ENCODE measurements at places on chromosomes 13 and 19.
A peak's percentile ranks its signal among the peaks of the same experiment; 100 is the strongest.

DNA sequence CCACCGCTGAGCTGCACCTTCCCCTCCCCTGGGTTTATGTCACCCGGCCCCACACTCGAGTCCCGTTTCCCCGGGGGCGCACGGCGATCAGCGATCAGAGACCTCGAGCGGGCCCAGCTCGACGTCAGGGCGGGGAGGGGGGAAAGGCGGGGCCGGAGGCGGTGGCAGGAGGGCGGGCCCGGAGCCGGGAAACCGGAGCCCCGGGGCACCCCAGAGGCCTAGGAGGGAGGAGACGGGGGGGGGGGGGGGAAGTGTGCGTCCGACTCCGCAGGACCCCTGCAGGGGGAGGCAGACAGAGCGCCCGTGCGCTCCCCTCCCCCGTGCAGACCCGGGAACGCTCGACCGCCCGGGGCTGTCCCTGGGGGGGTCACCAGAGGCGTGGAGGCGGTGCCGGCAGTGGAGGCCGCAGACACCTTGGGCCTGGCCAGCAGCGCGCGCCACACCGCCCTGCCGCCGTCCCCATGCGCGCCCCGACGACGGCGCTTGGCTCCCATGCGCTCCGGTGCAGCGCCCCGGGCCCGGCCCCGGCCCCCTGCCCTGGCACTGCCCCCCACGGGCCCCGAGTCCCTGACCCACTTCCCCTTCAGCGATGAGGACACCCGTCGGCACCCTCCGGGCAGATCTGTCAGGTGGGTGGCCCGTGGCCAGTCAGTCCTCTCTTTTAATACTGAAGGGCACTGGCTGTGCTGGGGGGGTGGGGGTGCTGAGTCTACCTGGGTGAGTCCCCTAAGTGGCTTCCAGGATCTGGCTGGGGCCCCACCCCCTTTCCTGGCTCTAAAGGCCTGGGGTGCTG lies 11.8 kb downstream of the PDE4A start:
- no peak for DNase-seq

DNA sequence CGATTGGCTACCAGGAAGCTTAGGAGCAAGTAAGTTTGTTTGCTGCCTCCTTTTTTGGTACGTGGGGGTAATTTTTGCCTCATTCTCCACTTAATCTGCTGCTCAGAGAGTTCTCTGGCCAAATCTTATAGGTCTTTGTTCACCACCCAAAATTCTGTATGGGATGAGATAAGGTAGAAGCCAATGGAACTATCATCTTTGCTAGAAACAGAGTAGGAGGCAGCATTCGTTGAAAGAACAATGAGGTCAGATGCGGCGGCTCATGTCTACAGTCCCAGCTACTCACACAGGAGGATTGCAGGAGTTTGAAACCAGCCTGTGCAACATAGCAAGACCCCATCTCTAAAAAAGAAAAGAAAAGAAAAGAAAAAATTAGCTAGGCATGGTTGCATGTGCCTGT lies 5.0 kb upstream of the DNAAF3 start:
- no peak for DNase-seq

DNA sequence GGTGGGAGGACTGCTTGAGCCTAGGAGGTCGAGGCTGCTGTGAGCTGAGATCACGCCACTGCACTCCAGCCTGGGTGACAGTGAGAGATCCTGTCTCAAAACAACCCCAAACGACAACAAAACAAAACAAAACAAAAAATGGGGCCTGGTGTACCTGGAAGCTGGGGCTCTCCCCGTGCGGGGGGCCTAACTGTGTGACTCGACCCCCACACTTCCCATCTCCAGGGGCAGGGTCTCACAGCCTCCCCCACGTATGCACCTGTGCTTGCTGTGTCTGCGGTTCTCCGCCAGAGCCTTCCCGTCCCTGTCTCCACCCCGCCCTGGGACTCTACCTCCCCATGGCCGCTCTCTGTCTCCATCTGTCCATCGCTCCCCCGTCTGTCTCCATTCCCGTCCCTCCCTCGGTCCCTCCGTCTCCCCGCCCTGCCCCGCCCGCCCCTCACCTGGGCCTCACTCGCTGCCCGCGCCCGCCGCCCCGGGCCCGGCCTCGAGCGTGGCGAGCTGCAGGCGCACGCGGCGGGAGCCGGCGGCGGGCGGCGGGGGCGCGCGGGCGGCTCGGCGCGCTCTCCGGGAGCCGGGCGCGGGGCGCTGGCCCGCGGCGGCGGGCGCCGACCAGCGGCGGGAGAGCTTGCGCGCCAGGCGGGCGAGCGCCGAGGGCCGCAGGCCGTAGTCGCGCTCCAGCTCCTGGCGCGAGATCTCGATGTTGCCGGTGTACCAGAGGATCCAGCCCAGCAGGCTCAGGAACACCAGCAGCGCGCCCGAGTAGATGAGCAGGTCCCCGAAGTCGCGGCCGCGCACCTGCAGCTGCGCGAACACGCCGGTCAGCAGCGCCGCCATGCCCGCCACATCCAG lies 587 bp downstream of the TMEM238 start:
- no peak for DNase-seq

DNA sequence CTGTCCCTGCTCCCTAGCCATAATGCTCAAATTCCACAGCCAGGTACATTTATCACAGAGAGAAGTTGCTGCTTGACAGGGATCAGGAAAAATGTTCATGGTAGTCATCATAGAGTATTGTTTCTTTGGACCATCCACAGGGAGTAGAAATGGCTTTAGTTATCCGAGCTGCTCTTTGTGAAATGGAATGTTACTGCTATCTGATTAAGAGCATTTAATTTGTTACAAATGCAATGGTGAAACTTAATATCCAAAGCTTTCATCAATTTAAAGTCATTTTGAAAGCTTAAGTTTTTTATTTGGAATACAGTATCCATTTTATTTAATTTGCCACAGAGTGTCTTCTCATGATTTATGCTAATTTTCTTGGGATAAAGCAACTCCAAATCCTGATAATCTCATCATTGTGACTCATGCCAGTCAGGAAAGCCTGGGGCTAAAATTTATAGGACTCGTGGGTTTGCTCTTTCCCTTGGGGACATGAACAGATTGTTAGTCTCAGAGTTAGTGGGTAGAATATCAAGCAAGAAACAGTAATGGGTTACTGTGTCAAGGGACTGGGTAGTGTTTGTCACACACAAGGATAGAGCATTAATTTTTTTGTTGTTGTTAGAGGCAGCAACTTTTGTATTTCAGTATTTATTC lies 59.8 kb downstream of the SCEL start:
- DNase-seq, result peak; percentile 91

DNA sequence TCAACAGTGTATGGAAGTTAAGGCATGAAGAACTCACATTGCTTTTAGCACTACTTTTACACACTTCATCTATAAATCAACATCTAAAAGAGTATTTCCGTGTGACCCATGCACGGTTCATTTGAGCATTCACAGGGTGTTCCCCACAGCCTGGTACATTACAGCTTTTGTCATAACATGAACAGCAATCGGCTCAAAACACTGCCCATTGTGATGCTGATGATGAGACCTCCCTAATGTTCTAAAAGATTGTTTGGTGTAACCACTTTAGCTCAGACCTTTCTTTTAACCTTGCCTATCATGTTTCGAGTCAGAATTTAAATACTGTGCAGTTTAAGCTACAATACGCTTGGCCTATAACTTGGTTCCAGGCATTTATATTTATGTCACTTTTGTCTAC lies 4.1 kb upstream of the KLF5 start:
- DNase-seq, result no peak

- peak; percentile 15 for DNase-seq
These were observed 687.2 kb upstream of the KLHL1 start for GRCh38 chr13:70795484-70795883.

- DNase-seq, result no peak
These were observed 1306.0 kb upstream of the SLC10A2 start for GRCh38 chr13:104372095-104372655.

DNA sequence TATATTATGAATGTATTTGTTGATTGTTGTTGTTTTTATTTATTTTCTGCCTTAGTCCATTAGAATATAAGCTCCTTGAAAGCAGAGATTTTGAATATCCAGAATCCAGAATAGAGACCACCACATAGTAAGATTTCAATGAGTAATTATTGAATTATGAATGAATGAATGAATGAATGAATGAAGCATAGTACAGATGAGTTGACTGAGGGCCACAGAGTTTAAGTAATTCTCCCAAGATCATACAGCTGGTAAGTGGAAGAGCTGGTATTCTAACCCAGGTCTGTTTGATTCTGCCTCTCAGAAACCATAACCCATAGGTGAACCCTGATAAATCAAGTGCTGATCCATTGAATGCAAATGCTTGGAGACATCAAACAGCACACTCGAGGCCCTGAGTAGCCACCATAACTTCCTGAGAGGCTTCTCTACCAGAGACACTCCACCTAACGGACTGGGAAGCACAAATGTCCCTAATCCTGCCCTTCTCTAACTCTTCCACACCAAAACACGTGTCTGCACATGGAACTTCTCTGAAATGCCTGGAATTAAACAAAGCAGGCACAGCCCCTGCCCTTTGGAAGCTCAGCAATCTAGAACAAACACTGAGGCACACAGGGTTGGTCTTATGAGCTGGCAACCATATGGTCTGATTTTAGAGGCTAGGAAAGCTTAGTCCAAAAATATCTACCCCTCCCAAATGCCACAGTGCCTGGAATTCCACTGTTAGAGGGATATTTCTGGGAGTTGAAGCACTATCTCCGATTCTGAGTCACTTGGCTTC lies 190.1 kb downstream of the FOXO1 start:
- DNase-seq, result peak; percentile 35

DNA sequence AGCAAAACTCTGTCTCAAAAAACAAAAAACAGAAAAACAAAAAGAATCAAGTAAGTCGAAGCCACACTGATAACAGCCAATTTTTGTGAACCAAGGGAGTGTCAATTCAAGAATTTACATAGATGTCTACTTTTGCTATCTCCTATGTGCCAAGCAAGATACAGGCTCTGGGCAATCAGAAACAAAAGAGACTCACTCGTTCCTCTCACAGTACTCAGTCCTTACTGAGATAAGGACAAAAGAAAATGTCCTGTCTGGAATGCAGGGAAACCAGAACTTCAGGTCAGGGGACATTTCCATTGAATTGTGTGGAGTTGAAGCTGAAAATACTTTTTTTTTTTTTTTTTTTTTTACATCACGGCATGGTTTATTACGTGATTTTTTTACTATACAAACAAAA lies 53.0 kb downstream of the NLRP12 start:
- DNase-seq, result no peak

GRCh38 chr19:7069904-7070226 lies 362 bp downstream of the ZNF557 start:
- DNase-seq, result no peak

DNA sequence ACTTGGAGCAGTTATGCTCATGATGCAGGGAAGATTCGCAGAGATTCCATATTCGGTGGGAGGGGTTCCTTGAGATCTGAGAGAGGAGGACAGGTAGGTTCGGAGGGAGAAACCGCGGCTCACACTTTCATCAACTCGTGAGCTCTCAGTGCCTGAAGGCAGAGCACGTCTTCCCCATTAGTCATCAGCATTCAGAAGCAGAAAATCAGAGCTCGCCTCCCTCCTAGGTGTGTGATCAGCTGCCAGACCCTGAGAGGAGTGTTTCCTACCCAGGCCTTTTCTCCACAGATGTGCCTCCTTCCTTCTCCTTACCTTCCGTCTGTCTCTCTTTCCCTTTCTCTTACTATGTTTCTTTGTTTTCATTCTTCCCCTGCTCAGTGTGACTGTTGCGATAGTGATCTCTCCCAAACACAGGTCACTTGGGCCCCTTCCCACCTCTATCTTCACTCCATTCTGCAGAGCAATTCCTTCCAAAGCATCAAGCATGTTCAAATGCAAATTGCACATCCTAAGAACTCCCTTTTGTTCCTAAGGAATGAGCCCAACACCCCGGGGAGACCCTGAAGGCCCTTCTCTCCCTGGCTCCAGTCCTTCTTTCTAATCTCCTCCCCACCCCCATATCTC lies 389.5 kb downstream of the UQCRFS1 start:
- no peak for DNase-seq

- DNase-seq, result no peak
These were observed 952.8 kb upstream of the SPRY2 start for GRCh38 chr13:81293594-81294164.

GRCh38 chr13:41697578-41697977 lies 240.2 kb downstream of the RGCC start:
- no peak for DNase-seq

- DNase-seq, result no peak
These were observed 264.5 kb downstream of the TDRD3 start for GRCh38 chr13:60661521-60661920.

- DNase-seq, result no peak
These were observed 12.3 kb upstream of the ISYNA1 start for GRCh38 chr19:18450021-18450930.

- peak; percentile 46 for DNase-seq
These were observed at the start of gene ATP1A3 for GRCh38 chr19:41993612-41994483. ATP1A3 (minus strand) TSS chr19:41994230; CDS start chr19:41994076, 154 bp downstream.

DNA sequence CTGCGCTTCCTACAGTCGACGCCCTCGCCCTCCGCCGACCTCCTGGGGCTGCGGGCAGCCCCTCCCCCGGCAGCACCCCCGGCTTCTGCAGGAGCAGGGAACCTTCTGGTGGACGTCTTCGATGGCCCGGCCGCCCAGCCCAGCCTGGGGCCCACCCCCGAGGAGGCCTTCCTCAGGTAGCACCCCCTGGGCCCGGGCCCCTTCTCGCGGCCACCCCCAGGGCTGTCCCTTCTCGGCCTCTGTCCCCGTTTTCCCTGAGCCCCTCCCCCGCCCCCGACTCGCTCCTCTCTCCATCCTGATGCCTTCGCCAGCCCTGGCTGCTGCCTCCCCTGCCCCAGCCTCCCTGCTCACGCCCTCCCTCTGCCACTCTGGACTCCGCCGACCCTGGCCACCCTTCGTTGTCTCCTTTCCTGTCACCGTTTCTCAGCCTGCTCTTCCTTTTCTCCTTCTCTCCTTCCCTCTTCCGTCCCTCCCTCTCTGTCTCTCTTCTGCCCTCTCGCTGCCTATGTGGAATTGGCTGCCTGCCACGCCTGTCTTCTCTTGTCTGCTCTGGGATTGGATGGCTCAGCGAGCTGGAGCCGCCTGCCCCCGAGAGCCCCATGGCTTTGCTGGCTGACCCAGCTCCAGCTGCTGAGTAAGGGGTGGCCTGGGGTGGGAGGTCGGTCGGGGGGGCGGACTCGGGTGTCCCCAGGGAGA lies 11.0 kb downstream of the FUZ start:
- DNase-seq, result peak; percentile 83

GRCh38 chr19:57008432-57008831 lies 111.4 kb upstream of the USP29 start:
- no peak for DNase-seq

DNA sequence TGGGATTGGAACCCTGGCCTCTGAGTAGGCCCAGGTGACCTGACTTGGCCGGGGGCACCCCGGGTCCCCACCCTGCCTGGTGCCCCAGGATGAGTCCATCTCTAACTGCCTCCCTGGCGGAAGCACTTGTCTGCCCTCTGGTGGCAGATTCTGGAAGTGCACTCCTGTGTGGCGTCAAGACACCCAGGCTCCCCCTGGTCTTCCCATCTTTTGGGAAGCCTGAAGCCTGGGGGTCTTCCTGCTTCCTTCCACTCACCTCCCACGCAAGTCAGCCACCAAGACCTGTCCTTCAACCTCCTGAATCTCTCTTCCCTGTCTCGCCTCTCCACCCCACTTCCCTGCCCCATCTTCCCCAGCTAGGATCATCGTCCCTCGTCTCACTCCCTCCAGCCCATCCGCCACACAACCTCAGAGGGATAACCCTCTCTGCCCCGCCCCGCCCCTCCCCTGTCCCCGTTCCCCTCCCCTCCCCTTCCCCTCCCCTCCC lies 7.4 kb downstream of the RABAC1 start:
- DNase-seq, result peak; percentile 78

- no peak for DNase-seq
These were observed 224.8 kb downstream of the LMO7 start for GRCh38 chr13:75860935-75861334.

All from SK-MEL-5 (cell line).